Stimulated activated CD4-positive, alpha-beta T cell treated with anti-CD3 and anti-CD28 coated beads, TNF-alpha, amount 100 ng/mL, for 4 hours (primary cell): ENCODE measurements at places on chromosomes 7 and 10.

DNA sequence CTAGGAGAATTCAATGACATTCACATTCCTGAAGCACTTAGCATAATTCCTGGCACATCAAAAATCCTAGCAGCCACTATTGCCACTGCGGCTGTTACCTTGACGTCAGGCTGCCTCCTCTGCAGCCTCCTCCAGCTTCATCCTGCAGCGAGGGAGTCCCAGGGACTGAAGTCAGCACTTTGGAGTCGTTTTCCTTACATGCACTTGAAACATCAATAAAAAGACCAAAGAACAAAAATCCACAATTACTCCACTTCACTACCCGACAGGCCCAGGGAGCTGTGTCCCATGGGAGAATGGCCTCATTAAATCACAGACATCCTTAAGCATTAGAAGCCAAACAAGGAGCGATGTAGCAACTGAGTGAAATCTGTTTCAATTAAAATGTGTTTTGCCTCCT is 48.6 kb upstream of the NANOS1 start:
- no peak for DNase-seq

DNA sequence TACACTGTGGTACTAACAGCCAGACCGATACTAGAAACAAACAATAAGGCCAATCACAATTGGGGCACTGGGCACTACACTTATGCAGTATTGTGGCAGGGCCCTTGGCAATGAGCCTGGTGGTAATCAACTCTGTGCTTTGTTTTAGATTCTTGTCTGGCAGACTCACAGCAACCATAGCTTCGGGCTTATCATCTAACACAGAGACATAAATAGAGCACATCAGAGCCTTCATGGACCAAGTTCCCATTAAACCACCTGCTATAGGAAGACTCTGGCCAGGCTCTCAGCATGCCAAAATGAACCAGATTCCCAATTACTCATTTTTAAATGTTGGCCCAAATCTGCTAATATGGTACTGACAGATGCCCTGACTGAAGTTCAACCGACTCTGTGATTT is 218.6 kb downstream of the DGKI start:
- no peak for DNase-seq

DNA sequence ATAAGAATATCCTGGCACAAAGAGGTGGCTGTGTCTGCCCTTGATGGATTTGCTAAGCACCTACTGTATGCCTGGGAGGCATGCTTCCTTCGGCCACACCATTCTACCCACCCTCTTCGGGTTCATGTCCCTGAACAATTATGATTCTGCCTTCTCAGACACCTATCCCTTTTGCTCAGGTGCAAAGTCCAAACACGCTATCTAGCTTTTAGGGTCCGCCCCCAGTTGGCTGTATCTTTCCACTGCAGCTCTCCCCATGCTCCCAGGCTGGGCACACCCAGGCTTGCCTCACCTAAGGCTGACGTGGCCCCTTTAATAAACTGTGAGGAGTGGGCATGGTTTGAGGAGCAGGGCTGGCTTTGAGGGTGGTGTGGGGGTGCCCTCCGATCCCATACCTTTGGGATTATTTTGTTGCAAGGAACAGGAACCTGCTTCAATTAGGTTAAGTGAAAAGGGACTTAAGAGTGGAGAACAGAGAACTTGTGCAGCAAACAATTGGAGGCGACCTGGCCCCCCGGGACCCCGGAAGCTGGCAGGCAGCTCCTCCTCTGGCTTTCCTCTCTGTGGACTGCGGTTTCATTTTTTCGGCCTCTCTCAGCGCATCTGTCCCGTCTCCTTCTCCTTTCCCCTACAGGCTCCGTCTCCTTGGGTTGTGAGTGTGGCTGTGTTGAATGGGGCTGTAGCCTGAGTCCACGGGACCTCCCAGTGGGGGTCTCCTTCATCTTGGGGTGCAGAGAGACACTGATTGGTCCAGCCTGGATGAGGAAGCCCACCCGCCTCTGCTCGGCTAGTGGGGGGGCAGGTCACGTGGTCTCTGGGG is 3.8 kb downstream of the CLIP2 start:
- DNase-seq = no peak

DNA sequence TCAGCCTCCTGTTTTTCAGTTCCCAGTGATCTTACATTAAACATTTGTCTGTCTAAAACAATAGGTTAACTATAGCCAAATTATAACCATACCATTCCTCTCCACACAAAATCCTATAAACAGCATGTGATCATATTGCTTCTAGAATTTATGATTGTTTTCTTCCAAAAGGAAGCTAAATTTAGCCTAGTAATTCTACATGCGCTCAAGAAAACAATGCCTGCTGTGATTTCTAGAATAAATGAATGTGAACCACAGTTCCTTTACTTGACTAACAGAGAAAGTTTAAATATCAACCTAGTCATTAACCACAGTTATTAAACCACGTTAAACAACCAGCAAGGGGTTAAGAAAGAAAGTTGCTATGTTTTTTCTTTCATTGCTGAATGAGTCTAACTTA is 26.4 kb downstream of the MET start:
- DNase-seq = no peak

DNA sequence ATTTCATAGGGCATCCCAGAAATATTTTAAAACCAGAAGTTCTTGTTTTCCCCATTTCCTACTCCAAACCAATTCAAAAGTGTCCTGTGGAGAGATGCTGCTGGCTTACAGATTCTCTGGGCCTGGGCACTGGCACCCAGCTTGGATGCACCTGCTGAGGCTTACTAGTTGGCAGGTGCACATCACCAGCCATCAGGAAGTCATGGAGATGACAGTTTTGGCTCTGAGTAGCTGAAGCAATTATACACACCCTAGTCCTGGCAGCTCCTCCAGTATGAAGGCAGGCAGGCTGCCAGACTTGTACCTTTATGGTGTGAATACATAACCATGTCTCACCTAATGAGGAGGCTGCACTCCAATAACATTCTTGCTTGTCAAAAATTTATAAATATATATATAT is 276.6 kb upstream of the GHITM start:
- DNase-seq = no peak

DNA sequence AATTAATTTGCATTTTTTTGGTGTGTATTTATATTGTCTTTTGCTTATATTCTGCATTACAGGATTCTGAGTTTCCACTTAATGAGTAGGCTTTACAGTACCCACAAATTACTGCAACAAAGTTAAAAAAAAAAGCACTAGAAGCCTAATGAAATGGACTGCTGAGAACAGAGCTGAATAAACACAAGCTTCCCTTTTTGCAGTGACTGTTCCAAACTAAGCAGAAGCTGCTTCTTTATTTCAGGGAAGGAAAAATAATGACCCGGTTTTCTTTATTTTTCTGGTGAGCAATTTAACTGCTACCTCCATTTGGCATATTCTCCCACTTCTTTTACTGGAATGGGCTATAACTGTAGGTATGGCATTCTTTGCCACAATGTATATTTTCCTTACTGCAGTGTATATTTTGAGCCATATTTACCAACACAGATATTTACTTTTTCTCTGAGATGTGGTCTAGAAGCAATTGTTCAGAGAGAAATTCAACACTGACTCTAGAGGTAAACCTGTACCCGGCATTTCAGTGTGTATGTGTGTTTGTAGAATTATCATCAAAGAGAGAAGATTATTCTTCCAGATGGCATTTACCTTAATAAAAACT is 56.9 kb downstream of the HDAC9 start:
- no peak for DNase-seq

- DNase-seq = no peak
Measured at GRCh38 chr10:130215151-130215930, 79.2 kb downstream of the GLRX3 start.

DNA sequence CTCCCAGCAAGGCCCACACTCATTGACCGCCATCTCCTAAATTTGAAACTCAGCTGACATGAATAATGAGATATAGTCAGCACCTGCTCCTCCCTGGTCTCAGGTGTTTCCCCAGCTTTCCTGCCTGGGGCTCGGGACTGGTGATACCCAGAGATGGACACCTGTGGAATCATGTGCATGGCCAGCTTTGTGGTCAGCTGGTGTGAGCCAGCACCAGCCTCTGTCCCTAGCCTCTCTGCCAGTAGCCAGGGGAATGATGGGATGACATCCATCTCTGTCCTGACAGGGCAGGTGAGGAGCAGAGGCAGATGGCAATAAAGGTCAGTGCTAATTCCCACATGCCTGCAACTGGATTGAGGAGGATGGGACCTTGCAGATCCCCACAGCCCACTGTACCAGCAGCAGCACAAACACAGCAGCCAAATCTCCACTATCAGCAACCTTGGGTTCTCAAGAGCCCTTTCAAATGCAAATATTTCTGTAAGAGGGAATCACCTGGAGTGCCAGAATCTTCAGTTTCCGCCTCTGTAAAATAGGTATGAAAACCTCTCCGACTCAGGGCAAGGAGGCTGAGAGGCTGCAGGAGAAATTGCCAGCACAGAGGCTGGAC is 329.2 kb upstream of the ZMIZ1 start:
- DNase-seq = no peak

DNA sequence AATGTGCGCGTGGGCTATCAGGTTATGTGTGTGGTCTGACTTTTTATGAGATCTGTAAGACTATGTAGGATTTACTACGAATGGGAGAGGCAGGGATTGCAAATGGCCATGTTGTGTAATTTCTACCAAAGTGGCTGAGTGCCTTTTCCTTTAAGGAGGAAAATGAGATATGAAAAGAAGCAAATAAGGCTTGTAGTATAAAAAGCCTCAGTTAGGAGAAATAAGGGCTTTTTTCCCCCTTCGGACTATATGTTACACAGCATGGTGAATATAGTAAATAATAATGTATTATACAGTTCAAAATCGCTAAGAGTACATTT is 447 bp upstream of the GPAM start:
- DNase-seq = no peak

DNA sequence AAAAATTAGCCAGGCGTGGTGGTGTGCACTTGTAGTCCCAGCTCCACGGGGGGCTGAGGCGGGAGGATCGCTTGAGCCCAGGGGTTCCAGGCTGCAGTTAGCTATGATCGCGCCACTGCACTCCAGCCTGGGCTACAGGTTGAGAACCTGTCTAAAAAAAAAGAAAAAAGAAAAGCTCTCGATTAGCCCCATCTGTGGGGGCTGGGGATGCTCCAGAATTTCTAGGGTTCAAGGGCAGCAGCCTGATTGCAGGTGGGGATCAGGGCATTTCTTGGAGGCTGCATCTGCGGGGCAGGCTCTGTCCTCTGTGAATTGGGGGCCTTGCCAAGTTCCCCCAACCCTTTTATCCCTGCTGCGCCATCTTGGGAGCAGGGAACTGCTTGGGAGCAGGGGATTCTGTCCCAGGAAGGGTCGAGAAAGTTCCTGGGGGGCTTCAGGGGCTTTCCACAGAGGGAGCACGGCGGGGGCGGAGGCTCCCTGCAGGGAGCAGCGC is 651 bp upstream of the ARPC1A start:
- peak; percentile 7 for DNase-seq

- DNase-seq = no peak
Measured at GRCh38 chr7:131898418-131898817, 342.0 kb upstream of the PODXL start.

DNA sequence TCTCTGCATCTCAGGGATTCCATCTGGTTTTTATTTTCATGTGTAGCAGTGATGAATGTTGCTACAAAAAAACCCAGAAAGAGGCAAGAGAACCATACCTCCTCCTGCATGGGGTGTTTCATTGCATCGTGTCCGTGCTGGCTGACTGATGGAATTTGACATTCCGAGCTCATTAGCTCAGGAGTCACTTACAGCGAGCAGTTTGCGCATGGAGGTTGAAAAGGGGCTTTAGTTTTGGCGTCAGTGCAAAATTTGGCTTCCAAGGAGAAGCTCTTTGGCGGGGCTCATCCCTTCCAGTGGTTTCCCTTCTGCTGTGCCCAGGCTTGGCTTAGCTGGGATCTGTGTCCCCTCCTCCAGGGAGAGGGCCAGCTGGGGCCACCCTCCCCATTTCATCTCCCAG is 25.8 kb downstream of the EMX2 start:
- DNase-seq = no peak

DNA sequence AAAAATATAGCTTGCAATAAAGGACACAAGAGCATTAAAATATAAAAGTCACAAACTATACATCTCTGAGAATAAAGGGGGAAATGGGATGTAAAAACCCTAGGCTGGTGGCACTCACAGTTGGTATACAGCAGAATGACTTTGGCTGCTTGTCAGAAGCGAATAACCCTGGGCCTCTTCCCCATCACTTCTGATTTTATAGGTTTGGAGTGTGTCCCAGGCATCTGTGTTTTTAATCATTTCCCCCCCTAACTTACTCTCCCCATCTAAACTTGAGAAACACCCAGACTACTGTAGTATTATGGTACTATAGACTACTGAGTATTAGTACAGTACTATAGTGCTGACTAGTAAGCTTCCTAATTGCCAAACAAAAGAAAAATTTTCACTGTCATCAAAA is 1.8 kb upstream of the RPA3 start:
- DNase-seq = no peak

- no peak for DNase-seq
Measured at GRCh38 chr10:119896061-119896655, 3.6 kb downstream of the SEC23IP start.

DNA sequence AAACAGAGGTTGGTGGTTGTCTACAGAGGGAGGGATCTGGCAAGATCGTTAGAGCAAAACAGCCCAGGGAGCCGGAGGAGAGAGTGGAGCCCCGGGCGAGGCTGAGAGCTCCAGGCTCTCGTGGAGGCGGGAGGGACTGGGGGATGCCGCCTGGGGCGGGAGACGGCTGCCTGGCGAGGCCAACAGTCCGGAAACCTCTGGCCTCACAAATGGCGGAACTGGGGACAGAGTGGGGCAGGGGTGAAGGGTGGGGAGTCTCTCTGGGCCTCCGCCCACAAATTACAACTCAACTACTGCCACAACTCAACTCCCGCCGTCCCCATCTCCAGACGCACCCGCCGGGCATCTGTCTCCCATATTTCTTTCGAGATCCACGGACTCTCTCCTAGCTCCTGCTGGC is 47.7 kb downstream of the CLEC2L start:
- no peak for DNase-seq

DNA sequence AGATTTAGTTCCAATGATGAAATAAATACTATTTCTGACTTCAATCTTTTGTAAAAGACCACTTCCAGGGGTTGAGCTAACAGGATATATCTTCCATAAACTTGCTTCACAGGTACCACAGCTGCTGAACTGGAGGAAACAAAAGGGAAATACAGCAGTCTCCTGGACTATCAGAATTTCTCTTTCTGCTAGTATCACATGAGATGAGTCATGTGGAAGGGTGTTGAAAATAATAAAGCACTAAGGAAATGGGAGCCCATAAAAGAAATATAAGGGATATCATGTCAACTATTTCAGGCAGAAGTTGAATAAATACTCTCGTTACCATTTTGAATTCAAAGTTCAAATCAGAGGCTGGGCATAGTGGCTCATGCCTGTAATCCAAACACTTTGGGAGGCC is 250.3 kb upstream of the NFE2L3 start:
- no peak for DNase-seq

DNA sequence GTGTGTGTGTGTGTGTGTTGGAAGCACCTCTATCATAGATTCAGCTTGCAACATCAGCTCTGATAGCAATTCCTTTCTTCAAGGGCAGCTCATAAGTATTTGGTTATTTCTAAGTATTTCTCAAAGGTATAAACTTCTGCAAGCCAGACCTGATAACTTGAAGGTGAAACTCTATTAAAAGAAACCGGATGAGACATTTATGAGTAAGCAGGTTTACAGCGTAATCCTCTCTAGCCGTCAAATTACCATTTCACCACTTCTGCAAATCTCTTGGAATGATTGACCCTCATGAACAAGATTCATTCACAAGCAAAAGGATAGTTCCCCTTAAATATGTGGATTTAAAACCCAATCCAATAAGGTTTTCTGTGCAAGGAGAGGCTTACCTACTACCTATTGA is 23.1 kb downstream of the PDE1C start:
- DNase-seq = no peak
